ENCODE measurements at places on chromosomes 2 and 18.

GRCh38 chr2:85678794-85679672 is 11.0 kb upstream of the SFTPB start:
- peak; percentile 74 for DNase-seq

GRCh38 chr2:86477349-86477748 is 36.2 kb downstream of the KDM3A start:
- DNase-seq: no peak

GRCh38 chr2:182929972-182930371 is 63.5 kb upstream of the FRZB start:
- DNase-seq: no peak

- DNase-seq: no peak
Measured at GRCh38 chr2:167771628-167772027, 475.8 kb downstream of the STK39 start.

DNA sequence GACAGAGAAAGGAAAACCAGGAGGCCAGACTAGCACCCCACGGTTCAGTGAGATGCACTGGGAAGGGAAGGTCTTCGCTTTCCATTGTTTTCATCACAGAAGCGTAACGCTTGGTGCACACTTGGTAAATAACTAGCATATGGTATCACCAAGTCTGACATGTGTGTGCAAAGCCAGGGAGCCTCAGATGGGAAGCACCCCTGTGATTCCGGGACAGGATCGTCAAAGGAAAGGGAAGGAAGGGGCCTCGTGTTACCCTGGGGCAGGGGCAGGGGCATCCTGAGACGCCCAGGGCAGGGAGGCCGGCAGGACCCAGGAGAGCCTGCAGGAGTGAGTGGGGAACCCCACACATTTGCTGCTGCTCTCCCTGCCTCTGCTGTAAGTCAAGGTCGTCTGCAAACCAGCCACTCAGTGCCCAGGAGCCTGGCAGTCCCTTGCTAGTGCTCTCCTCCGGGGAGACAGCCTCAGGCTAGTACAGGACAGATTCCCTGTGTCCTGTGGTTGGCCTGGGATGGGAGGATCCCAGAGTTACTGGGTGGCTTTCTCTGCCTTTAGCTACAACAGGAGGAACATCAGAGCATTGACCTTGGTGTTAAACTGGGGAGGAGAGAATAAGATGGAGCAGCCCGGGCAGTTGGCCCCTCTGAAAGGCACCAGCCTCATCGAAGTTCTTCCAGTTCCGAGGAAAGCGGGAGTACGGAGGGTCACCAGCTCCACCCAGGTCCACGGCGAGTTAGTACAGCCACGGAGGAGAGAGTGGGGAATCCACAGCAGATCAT is 192.5 kb downstream of the NDUFA10 start:
- DNase-seq: no peak

DNA sequence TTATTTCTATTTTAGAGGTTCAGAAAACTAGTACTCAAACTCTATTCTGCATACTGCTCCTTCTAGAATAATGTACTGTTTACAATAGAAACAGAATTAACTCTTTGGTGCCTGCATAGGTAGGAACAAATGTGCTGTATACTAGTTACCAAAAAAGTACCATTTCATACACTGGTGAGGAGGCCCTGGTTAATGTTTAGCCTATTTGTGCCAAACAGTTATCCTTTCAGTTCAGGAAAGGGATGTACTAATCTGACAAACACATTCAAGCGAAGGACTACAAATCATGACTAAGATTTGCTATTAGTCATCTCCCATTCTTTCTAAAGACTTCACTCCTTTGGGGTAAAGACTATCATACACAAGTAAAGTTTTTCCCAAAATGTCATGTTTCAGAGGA is 47.4 kb downstream of the EXOC6B start:
- no peak for DNase-seq

DNA sequence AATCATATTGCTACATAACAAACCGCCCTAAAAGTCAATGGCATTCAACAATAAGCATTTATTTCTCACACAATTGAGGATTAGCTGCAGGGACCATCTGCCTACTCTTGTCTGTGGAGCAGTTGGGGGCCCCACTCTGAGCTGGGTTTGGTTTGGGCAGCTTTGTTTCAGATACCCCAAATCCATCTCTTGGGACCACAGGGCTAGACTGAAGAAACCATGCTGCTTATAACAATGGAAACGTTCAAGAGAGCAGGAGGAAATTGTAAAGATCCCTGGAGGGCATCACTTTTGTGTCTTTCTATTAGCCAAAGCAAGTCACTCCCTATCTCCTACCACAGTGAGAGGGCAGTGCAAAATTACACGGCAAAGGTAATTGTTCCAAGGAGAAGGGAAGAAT is 146.5 kb upstream of the MGAT5 start:
- DNase-seq: no peak
